ENCODE measurements at places on chromosomes 1 and 21.

- DNase-seq: no peak
These were observed 14.1 kb downstream of the IRF2BP2 start for GRCh38 chr1:234595899-234596298.

GRCh38 chr1:41464885-41465284, 19.6 kb downstream of the EDN2 start:
- no peak for DNase-seq

- DNase-seq: no peak
These were observed 22.9 kb upstream of the IGSF3 start for GRCh38 chr1:116690396-116690848.

DNA sequence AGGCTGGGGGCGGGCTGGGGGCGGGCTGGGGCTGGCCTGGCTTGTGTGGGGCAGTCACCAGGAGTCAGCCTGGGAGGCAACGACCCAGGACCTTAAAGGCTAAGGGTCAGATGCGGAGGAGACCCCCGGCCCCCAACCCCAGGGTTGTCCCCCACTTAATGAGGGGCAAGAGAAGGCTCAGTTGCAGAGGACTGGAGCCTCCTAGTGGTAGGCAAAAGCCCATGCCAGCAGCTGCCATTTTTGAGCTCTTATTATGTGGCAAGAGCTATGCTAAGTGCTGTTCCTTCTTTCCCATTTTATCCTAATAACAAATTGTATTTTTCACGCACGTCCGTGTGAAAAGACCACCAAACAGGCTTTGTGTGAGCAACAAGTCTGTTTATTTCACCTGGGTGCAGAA, 8.0 kb downstream of the KIAA1614 start:
- DNase-seq: no peak

- DNase-seq: no peak
These were observed 3.1 kb upstream of the KRTAP21-1 start for GRCh38 chr21:30758306-30758705.

DNA sequence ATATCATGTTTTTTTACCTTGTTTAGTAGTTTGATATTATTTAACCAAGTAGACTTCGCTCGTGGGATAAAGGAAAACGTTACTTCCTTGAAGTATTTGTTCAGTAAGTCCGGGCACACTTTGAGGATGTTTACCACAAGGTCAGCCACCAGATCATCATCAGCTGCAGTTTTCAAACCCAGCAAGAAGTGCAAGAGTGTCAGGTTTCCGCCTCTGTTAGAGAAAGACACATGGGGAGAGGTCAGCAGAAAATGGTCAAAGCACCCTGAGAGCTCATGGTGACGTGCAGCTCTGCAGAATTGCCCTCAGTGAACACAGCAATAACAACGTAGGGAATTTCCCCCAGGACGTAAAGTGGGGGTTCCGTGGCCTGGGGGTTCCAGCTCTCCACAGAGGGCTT, 24.4 kb downstream of the URB1 start:
- DNase-seq: no peak

DNA sequence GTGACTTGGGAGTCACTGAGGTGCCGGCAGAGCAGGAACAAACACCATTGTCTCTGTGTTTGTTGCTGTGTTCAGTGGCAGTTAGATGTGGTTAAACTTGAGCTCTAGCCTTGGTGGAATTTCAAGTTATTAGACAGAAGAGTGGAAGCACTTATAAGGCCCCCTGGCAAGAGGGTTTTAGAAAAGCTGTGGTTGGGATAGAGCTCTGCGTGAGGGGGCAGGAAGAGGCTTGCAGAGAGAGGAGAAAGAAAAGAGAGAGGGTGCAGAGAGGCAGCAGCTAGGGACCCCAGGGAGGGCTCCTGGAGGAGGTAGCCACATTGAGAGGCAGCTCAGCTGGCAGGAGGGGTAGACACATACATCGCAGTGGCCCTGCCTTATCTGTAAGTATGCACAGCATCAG, 128.2 kb downstream of the GALNT2 start:
- DNase-seq: no peak

- no peak for DNase-seq
These were observed 859 bp upstream of the ERMAP start for GRCh38 chr1:42815941-42816584.
